Adipocyte (in vitro differentiated cells): ENCODE measurements at places on chromosomes 2 and 18.

DNA sequence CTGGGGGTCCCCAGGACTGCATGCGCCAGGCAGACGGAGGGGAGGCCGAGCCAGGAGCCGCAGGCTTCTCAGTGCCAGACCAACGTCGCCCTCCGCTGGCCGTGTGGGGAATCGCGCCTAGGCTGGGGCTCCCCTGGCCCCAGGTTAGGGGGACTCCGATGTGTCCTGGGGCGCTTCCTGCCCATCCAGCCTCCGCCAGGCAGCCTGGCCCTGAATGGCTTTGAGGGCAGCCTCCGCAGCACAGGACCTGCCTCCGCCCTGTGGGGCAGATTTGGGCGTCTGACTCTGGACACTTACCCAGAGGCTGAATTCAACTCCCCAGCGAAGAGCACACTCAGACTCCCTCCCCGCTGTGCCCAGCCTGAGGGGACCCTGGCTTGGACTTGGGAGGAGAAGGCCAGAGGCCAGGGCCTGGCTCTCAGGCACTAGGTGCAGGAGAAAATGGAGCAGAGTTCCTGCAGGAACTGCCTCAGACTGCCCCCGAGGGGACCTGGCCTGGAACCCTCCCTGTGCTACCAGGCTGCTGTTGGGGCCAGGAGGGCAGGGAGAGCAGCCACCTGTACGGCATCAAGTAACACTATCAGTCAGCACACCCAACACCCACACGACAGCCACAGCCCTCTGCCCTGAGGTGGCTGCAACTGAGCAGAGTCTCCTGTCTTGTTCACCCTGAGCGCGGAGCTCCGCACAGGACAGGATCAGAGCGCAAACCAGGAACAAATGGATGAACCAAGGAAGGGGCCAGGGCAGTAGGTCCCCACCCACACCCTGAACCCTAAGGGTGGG, 597 bp upstream of the TEKT4 start:
- DNase-seq: no peak

- DNase-seq: no peak
Measured at GRCh38 chr2:1688161-1688560, 56.2 kb downstream of the PXDN start.

DNA sequence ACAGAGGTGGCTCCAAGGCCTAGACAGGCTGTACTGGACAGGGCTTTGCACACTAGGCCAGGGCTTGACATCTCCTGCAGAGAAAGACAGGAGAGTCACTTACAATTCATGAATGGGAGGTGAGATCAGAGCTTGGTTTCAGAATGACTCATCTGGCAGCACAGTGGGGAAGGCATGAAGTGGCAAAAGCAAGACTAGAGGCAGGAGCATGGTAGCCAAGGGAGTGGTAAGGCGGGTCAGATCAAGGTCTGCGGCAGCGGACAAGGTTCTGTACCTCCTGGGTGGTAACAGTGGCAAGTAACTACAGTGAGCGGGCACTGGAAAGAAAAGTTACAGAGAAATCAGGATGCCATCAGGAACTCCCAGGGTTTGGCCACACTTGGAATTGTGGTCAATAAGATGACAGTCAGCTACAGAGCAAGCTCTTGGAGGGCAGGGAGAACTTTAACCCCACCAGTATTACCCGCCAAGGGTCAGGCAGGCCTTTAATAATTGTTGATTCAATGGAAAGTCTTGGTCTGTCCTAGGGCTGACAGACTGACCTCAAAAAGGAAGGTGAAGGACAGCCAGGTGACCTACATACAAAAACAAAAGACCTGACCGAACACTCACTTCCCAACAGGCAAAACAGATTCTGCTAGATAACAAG, 5.7 kb downstream of the MCFD2 start:
- DNase-seq: peak; percentile 61

- DNase-seq: no peak
Measured at GRCh38 chr2:140185076-140185475, 1404.9 kb upstream of the NXPH2 start.

GRCh38 chr2:33365264-33365970, 111.0 kb upstream of the RASGRP3 start:
- DNase-seq: no peak

DNA sequence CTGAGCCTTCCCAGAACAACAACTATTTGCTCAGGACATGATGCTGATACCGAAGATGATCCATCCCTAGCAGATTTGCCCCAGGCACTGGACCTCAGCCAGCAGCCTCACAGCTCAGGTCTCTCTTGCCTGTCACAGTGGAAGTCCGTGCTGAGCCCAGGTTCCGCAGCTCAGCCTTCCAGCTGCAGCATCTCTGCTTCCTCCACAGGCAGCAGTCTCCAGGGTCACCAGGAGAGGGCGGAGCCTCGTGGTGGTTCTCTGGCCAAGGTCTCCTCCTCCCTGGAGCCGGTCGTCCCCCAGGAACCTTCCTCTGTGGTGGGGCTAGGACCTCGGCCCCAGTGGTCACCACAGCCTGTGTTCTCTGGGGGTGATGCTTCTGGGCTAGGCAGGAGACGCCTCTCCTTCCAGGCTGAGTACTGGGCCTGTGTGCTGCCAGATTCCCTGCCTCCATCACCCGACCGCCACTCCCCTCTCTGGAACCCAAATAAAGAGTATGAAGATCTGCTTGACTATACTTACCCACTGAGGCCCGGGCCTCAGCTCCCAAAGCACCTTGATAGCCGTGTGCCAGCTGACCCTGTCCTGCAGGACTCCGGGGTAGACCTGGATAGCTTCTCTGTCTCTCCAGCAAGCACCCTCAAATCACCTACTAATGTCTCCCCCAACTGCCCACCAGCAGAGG, 15.4 kb downstream of the CEP68 start:
- peak; percentile 15 for DNase-seq

DNA sequence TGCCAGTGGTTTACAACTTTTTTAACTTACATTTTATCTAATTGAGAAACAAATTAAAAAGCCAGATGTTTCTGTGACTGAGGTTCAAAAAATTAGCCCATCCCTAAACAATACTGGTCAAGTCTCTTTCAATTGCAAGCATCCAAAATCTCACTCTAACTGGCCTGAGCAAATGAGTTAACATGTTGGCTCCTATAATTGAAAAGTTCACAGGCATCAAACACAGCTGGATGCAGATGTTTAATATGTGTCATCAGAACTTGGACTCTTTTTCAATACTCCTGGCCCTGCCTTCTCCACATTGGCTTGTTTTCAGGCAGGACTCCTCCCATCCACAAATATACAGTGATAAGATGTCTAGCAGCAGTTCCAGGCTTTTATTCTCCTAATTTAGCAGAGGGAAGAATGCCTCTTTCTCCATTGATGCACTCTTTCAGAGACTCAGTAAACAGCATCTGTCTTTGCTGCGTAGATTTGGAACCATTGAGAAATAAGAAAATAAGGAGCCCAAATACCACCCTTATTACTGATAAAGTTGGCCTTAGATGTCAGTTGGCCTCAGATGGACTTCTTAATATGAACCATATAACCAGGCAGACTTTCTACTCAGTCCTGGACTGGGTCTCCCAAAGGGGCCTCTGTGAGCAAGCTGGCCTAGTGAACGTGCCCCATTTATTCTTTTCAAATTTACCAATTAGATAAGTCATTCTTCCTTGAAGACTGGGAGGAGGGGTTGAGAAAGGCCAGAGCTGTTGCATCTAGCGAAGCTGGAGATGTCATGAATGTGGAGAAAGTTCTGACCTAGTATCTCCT, 30.4 kb upstream of the FN1 start:
- DNase-seq: peak; percentile 47

DNA sequence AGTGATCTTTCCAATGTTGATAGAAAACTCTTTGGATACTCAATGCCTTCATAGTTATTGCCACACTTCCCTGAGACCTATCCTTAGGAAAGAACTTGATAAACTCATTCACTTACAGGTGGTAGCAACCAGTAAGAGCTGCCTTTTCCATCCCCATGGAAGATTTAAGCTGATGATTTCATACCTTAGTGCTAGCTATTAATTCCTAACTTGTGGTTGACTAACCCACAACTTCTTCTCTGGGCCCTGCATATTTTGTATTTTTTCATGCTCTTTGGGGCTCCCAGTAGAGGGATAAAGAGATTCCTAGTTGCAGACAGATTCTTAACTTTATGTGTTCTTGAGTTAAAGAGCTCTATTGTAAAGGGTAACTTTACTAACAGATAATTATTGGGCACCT, 25.2 kb upstream of the SIX3 start:
- no peak for DNase-seq

- peak; percentile 87 for DNase-seq
Measured at GRCh38 chr2:236663287-236664101, 93.9 kb downstream of the ACKR3 start.

DNA sequence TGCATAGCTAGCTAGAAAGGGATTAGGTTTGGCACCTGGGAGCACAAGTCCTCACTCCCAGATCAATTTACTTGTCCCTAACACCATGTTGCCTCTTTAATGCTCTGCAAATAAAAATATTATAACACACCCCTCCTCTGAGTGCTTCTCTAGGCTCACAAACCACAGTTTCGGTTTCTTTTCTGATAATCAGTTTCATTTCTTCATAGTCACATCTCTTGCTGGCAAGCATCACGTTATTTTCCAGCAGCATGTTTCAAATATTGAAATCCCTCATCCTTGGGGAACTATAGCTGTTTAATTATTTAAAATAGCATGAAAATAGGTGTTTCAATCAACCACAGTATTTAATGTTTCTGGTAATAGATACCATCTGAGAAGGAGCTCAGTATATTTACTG, 13.9 kb upstream of the SMCHD1 start:
- DNase-seq: peak; percentile 35

GRCh38 chr2:199490049-199490448, 32.3 kb upstream of the SATB2 start:
- DNase-seq: no peak

DNA sequence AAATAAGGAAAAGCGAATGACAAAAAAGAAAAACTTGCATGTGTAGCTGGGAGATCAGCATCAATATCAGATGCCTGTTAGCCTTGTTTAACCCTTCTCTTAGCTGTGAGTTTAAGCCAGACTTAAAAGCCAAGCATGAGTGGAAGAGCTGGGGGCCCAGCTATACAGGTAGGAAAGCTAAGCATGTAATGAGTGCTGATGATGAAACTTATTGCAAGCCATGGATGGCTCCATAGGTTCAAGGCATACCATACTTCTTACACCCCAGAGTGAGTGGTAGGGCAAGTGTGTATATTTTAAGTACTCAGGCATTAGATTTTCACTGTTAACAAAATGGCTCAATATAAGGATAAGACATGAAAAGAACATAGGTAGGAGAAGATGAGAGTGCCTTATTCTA, 28.0 kb downstream of the RBBP8 start:
- no peak for DNase-seq

- no peak for DNase-seq
Measured at GRCh38 chr2:105432044-105432399, 33.2 kb upstream of the FHL2 start.

DNA sequence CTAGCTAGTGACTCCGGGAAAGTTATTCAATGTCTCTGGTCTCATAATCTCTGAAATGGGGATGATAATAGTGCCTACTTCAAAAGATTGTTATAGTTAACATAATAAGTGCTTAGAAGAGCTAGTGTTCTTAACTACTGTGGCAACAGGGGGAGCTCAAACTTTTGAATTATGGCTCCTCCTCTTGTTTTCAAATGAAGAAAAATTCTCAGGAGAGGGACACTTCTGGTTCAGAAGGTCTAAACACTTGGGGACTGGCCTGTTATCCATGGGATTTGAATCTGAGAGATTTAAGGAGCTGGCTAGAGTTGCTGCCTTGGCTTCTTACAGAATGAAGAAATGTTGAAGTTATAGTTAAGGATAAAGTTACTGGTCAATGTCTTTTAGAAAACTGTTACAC, 92.2 kb upstream of the ITGB6 start:
- no peak for DNase-seq

DNA sequence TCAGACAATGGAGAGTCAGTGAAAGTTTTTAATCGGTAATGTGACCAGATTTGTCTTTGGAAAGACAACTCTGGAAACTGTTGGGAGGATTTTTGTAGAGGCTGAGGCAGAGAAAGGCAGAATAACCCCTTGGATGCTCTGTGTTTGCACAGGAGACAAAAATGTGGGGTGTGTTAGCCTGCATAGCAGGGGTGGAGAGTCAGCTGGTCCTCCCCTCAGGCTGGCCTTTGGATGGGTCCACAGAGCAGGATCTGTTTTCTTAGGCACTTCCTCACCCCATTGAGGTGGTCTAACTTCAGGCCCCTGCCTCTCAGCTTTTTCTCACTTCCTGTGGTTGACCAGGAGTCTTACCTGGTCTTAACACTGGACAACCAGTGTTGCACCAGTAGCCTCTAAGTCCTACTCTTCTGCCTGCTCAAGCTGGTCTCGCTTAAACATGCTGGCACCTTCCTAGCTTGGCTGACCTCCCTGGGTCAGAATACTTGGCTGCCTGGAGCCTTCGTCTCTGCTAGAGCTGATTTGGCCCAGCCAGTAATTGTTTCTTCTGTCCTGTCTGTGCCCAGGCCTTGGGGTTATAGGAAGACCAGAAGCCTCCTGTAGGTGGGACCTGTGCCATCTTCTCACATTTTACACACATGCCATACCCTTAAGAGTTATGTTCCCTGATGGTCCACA, 259.8 kb upstream of the RASGRP3 start:
- DNase-seq: peak; percentile 49

- DNase-seq: peak; percentile 53
Measured at GRCh38 chr2:205245652-205246051, 436.6 kb upstream of the NRP2 start.

DNA sequence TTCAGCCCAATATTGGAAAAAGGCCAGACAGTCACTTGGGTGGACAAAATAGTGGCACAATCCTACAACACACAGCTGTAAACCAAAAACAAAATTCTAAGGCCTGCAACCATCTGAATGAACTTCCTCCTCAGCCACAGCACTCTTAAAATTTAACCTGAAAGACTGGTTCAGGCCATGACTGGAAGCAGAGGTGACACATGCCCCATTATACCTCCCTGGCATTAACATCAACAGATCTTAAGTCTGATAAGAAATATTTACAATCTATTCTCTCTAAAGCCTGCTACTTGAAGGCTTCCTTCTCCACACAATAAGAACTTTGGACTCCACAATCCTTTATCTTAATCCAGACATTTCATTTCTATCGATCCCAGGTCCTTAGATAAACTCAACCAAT, 192.4 kb upstream of the LRP1B start:
- DNase-seq: no peak
